Stimulated activated CD8-positive, alpha-beta memory T cell treated with anti-CD3 and anti-CD28 coated beads, Interleukin-7, amount 100 ng/mL, for 48 hours (primary cell): ENCODE measurements at places on chromosomes 13 and 19.

- no peak for DNase-seq
These were observed 10.7 kb downstream of the IQCN start for GRCh38 chr19:18263324-18264136.

DNA sequence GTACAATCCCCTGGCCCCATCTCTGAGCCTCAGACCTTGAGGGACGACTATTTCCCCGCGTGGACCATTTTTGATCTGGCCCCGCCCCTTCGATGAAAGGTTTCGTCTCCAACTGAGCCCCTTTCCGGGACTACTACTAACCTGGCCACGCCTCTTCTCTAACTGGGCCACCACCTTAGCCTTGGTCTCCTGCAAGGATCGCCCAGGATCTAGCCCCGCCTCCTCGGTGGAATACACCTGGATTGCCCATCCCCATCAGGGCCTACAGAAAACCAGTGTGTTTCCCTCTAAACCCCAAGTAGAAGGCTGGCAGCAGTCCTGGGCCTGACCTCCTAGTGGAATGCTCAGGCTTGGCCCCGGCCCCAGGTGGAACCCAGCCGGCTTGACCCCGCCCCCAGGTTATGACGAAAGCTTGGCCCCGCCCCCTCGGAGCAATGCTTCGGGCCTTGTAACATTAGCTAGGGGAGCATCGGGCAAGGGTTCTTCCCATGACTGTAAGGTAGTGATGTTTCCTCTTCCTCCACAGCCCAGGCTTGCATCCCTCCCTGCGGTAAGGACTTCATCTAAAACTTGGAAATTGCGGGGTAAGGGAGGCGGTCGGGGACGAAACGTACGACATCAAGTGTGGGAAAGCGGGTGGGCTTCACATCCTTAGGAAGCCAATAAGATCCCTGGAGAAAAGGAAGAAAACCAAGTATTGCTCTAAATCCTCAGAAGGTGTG is 9.1 kb downstream of the SPACA6 start:
- DNase-seq = no peak

GRCh38 chr13:75391432-75392100 is 90.4 kb downstream of the TBC1D4 start:
- no peak for DNase-seq

- DNase-seq = peak; percentile 67
These were observed at the start of gene RASAL3 for GRCh38 chr19:15464394-15465385. RASAL3 (minus strand) TSS chr19:15464544; CDS start chr19:15464358, 186 bp downstream.

DNA sequence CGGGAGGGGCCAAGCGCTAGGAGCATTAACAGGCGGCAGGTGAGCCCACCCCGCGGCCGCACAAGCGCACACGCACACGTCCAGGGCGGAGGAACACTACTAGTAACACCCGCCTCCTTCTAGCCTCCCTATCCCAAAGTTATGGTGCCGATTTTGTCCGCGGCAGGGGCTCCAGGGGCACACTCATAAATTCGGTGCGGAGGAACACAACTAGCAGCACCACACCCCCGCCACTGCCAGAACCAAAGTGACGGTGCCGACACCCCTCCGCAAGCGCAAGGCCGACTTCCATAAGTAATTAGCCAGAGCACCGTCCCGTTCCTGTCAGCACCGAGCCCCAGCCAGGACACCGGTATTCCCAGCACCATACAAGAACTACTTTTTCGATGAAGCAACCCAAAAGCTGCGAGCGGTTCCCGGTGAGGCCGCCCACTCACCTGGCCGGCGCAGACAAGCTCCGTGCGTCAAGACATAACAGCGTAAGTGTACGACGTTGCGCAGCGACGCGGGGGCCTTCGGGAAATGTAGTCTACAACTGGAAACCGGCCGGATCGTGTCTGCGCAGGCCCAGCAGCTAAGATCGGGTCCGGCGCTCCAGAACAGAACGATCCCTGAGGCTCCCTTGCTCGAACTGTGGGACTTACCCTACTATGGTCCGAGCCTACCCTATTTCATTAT is at the start of the genes ZNF540 and ZNF571:
TSS of gene ZNF540 (plus strand) at position 573 of the 678 bp plus-strand sequence. CDS start 3,572 bp downstream, outside the sequence.
TSS of gene ZNF571 (minus strand) at position 489 of the 678 bp plus-strand sequence. CDS start 8,116 bp downstream, outside the sequence.
- DNase-seq = peak; percentile 70

DNA sequence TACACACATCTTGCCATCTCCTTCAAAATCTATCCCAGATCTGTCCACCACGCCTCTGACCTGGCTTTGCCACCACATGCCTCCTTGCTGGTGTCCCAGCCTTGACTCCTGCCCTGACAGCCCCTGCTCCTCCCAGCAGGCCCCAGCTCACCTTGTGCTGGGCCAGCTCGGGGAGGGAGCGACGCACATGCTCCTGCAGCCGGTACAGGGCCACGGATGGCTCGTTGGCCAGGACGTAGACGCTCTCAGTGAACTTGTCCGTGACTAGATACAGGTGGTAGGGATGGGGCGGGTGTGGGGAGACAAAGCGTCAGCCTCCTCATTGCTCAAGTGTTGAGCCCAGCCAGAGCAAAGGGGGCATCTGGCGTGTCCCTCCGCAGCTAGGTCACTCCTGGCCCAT is 5.2 kb downstream of the BORCS8 start:
- no peak for DNase-seq

- no peak for DNase-seq
These were observed 16.6 kb upstream of the LRCH1 start for GRCh38 chr13:46536341-46536740.

DNA sequence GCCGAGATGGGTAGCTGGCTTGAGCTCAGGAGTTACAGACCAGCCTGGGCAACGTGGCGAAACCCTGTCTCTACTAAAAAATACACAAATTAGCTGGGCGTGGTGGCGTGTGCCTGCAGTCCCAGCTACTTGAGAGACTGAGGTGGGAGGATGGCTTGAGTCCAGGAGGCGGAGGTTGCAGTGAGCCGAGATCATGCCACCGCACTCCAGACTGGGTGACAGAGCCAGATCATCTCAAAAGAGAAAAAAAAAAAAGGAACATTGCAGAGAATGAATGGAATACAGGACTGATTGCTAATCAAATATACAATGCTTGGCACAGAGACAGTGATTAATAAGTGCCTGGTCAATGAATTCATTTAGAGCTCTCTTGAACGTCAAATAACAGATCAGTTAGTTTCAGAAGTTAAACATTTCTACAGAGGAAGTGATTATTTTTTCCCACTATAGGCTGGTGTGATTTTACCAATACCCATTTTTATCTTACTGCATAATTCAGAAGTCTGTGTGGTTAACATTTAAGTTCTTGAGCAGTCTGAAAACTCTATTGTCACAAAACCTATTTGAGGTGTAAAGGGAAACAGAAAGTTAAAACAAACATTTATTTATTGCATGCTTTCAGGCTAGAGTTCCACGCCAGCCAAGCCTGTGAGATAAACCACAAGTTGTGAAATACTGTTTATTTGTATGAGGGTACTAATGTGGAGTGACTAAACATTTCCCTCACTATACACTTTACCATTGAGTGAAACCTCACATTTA is 7.7 kb upstream of the TBC1D4 start:
- DNase-seq = no peak

GRCh38 chr19:15934332-15935078 is at the start of gene CYP4F11:
CYP4F11 (minus strand) TSS chr19:15934529; CDS start chr19:15934408, 121 bp downstream.
- no peak for DNase-seq

DNA sequence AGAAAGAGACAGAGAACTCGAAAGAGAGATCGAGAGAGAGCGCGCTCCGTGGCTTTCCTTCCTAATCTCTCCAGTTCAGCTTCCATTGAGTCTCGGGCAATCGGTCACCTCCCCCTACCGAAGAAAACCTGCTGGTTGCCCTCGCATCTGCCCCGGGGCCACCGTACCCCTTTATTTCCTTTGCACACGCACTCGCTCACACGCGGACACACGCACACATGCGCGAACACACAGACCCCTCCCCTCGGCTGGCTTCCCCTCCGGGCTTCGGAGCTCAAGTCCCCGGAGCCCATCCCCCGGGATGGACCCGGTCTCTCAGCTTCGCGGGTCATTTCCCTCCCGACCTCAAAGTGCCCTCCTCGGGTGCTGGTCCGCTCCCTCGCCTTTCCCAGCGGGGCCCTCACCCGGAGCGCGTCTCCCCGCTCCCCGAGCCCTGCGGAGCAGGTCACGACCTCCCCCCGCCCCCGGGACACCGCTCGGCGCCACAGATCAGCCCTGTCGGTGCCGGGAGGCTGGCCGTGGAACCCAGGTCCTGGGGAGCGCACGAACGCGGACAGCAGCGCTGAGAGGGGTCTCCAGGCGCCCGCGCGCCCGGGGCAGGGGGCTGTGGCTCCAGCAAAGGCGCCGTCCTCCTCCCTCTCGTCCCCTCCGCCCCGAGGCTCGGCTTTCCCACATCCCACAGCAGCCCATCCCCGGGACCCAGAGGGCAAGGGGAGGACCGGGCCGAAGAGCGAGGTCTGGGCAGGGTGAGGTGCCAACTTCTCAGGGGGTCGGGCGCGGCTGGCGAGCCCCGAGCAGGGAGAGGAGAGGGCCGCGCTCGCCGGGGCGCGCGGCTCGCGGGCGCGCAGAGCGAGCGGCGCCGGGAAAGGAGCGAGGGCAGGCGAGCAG is 1.8 kb downstream of the DACH1 start:
- no peak for DNase-seq

GRCh38 chr19:51114087-51114729 is 6.0 kb upstream of the CTU1 start:
- no peak for DNase-seq

DNA sequence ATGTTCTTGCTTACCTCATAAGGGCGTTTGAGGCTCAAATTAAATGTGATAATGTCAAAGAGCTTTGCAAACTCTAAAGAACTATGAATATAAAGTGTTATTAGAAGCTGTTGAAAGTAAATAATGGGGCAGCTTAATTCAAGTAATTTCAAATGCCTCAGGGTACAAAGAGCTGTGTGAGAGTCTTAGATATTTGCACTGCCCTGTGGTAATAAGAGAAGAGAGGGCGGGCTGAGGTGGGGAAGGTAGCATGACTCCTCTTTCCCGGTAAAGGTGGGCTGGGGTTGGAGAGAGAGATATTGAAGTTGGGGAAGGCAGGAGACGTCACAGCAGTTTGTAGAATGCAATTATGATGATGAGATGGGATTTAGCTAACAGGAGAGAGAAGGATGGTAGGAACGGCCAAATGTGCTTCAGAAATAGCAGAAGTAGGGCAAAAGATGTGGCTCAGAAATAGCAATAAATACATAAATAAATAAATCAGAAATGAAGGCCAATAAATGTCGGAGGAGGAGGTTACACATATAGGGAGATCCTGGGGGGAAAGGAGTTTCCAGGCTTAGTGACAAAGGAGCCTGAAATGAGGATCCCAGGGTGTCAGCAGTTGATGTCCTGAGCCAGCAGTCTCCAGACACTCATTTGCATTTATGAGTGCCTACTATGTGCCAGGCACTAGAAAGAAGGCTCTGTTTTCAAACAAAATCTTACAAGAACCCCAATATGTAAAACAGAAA is 35.7 kb upstream of the RCBTB2 start:
- no peak for DNase-seq

DNA sequence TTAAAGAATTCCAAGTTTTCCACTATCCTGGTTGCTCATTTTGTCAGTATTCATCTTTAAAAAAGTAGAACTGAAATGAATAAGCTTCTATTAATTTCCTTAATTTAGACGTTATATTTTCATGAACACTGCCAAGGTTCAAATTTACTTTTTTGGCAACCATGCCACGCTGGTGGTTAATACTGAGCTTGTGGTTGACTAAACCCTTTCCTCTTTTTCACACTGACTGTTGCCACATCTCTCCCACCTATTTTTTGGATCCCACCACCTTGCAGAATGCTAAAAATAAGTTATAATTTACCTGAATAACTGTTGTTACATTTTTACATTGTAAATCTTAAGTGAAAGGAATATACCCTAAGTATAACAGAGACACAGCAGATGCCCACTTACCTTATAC is 45.0 kb downstream of the FLT3 start:
- no peak for DNase-seq

DNA sequence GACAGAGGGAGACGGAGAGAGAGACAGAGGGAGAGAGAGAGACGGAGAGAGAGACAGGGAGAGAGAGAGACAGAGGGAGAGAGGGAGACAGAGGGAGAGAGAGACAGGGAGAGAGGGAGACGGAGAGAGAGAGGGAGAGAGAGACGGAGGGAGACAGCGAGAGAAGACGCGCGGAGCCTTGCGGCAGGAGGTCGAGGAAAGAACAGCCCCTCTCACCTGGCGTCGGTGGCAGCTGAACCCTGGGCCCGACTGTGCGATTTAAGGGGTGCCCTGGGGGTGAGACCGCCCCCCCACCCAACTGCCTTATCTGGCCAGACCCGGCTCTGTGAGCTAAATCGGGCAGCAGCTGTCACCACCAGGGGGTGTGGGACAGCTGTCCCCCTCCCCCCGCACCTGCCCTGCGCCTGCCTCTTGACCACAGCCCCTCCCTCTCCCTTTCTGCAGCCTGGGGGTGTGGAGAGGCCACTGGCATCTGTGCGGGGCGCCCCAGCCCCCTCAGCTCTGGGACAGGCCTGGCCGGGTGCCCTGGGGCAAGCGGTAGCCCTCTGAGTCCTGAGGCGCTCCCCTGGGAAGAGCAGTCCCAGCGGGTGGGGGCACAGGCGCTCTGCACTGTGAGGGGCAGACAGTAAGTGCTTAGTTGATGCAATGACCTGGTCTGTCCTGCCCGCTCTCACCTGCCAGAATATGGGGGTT is 10.8 kb downstream of the JOSD2 start:
- no peak for DNase-seq

DNA sequence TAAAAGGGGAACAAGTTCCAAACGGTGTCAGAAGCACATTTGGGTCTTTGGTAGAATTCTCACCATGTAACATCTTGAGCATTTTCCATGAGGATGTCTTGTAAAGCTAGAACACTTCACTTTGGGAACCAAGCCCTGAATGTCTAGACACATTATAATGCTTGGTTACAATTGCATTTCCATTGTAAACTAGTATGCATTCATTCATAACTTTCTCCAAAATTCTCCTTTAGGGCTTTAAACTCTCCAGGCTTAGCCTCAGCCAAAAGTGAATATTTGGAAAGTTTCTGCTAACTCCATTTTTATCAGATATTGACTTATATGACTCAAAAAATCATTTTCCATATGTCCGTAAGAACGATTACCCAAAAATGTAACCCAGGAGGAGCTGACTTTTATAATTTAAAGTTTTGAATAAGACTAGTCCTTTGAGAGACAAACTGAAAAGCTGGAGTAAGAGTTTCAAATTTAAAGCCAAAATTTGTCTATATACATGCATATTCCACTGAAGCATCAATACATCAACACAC is 1170.4 kb downstream of the EFNB2 start:
- no peak for DNase-seq

DNA sequence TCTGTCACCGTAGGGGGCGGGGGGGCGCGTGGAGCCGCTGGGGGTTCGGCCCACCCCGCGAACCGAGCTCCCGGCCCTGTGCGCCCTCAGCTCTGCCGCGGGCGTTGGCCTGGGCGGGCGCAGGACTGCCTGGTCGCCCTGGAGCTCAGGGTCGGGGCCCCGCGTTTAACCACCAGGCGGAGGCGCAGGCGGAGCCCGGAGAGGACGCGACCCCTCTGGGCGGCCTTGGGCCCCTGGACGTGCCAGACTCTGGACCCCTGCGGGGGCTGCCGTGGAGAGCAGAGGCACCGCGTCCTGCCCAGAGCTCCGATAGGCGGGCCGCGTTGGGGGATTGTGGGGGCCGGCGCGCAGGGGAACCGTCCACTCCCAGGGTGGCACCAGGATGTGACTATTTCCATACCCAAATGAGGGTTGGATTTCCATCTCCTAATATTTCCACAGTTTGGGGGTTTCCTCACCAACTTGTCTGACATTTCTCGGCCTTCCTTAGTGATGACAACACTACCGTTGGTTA is 13.0 kb upstream of the USP29 start:
- no peak for DNase-seq

- DNase-seq = no peak
These were observed 45.0 kb upstream of the SLC15A1 start for GRCh38 chr13:98797456-98797855.
